ENCODE measurements at places on chromosomes 6 and 20.

GRCh38 chr20:13286052-13286451 lies 65.0 kb downstream of the ISM1 start:
- DNase-seq = no peak

GRCh38 chr6:124793398-124793797 lies 168.8 kb upstream of the RNF217 start:
- DNase-seq = no peak

DNA sequence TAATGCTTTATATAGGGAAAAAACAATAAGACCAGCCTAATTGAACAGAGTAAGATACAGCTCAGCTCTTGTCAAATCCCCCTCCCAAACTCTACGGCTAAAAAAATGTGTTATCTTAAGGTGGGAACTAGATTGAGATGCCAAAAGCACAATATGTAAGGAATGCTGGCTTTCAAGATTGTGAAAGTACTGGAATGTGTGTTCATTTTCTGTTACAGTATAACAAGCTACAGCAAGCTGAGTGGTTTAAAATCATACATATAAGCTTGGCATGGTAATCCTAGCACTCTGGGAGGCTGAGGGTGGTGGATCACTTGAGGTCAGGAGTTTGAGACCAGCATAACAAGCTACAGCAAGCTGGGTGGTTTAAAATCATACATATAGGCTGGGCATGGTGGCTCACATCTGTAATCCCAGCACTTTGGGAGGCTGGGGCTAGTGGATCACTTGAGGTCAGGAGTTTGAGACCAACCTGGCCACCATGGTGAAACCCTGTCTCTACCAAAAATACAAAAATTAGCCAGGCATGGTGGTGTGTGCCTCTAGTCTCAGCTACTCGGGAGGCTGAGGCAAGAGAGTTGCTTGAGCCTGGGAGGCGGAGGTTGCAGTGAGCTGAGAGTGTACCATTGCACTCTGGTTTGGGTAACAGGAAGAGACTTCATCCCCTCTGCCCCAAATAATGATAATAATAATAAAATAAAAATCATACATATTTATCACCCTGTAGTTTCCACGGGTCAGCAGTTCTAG lies 297.7 kb downstream of the DOK5 start:
- DNase-seq = no peak

GRCh38 chr20:56758706-56759105 lies 129.6 kb downstream of the TFAP2C start:
- DNase-seq = no peak

- DNase-seq = no peak
These were observed 9.1 kb upstream of the JAG1 start for GRCh38 chr20:10682939-10683338.

DNA sequence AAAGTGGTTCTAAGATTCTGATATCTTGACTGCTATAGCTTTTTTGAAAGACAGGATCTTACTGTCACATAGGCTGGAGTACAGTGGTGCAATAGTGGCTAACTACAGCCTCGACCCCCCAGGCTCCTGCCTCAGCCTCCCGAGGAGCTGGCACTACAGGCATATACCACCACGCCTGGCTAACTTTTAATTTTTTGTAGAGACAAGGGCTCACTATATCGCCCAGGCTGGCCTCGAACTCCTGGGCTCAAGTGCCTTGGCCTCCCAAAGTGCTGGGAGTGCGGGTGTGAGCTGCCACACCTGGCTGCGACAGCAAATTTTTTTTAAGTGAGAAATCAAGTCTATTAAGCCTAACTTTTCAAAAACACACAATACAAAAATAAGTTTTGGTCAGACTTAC lies 106.6 kb downstream of the NOL4L start:
- no peak for DNase-seq

DNA sequence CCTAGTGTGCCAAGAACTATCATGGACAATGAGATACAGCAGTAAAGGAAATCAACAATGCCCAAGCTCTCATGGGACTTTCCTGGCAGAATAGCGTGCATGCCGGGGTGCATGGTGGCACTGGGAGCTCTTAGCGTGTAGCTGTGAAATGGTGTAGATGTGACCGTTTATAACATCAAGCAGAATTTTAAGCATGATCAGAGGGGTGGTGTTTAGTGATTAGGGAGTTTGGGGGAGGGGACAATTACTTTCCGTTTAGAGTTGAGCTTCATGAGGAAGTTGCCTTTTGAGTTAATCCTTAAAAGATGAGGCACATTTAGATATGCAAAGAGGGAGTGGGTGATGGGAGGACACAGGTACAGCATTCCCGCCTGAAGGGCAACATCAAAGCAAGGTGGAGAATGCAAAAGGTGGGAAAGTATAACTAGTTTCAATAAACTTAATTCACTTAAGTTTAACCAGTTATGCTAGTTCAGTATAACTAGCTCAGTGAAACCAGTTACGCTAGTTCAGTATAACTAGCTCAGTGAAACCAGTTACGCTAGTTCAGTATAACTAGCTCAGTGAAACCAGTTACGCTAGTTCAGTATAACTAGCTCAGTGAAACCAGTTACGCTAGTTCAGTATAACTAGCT lies 661.6 kb downstream of the QKI start:
- no peak for DNase-seq

DNA sequence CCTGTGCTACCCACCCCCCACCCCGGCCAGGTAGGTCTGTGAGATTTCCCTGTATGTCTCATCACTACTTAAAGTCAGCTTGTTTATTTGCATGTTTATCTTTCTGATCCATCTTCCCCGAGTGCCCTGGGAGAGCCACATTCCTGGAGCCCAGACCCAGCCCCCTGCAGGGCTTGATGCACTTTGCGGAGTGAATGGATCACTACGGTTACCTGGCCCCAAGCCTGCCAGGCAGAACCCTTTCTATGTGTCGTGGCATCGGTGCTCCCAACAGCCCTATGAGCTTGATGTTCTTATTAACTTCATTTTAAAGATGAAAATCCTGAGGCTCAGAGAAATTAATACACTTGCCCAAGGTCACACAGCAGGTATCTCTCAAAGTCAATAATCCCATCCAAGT lies 13.6 kb upstream of the SLCO4A1 start:
- DNase-seq = peak; percentile 17

GRCh38 chr20:52683761-52684160 lies 288.4 kb upstream of the TSHZ2 start:
- DNase-seq = no peak

DNA sequence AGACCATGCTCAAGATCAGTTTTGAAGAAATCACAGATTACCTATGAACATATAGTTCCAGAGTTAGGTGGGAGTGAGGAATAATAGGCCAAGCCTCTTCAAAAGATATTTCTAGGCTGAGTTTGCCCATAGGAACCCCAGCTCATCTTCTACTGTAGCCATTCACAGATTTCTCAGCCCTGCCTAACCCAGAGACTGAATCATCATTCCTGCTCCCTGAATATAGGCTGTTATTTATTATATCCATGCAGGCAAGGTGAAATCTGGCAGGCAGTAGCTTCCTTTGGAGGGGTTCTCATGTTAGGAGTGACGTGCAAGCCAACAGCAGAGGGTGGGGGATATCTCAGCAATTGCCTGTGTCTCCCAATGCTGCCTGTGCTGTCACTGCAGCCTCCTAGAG lies 25.6 kb upstream of the ADGRF4 start:
- DNase-seq = no peak

DNA sequence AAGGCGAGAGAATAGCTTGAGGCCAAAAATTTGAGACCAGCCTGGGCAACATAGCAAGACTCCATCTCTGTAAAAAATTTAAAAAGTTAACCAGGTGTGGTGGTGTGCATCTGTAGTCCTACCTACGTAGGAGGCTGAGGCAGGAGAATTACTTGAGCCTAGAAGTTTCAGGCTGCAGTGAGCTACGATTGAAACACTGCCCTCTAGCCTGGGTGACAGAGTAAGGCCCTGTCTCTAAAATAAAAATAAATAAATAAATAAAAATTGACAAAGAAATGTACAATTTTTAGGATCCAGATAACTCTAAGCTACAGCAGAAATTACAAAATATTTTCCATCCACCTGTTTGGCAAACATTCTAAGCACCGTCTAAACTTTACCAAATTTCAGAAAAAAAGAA lies 941.0 kb upstream of the ADGRB3 start:
- DNase-seq = no peak

DNA sequence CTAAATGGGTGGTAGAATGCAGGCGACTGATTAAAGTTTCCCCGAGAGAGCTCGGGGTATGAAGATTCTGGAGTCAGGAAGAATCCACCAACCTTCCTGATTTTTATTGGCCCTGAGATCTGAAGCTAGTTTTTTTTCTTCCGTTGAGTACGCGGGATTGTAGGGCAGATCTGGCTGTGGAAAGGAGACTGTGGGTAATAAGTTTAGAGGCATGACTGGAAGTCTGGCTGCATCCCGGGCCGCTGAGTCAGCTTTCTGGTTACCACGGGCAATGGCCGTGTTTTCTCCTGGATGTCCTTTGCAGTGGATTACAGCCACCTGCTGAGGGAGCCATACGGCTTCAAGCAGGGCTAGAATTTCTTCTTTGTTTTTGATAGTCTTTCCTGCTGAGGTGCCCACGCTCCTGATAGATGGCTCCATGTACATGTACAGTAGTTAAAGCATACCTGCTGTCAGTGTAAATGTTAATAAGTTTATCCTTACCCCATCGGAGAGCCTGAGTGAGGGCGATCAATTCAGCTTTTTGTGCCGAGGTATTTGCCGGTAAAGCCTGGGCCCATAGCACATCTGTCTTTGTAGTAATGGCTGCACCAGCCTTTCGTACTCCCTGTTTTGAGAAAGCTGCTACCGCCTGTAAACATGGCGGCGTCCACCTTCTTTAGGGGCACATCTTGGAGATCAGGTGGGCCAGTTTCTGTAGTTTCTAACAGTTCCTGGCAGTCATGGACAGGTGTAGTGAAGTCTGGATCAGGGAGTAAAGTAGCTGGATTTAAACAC lies 154.0 kb downstream of the TRIM27 start:
- DNase-seq = no peak

DNA sequence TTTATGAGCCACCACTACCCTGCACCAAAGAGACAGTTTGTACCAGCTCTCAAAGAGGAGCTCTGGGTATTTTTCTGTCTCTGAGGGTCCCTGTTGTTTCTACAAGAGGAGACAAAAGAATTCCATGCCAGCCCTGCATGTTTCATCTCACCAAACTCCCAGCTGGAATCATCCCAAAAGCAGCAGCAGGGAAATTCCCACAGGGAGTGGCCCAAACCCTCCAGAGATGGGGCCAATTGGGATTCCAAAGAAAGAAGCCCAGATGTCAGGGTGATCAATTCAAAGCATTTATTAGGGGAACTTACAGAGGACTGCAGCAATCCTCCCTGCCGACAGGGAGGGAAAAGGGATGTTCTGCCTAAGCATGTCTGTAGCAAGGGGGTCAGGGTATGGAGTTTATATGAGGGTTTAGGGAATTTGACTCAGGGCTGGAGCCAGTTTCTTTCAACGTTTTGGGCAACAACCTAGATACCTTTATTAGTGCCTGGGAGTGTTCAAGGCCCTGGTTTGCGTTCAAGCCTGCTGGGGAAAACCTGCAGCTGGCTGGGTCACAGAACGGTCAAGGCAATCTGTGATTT lies 47.2 kb downstream of the MUC22 start:
- DNase-seq = no peak

DNA sequence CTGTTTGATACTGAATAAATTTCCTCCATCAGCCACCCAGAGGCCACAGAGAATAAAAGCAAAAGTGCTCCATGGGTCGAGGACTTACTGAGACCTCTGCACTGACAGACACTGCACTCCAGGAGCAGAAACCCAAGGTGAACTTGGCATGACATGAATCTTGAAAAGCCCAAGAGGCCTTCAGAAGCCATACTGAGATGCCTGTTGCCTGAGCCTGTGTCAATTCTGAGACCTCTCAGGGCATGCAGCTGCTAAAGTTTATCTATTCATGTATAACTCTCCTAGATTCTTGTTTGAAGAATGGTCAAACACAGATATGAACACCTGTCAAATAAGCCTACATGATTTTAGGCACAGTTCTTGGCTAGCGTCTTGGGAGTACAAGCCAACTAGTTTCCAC lies 145.7 kb downstream of the KIF16B start:
- no peak for DNase-seq

DNA sequence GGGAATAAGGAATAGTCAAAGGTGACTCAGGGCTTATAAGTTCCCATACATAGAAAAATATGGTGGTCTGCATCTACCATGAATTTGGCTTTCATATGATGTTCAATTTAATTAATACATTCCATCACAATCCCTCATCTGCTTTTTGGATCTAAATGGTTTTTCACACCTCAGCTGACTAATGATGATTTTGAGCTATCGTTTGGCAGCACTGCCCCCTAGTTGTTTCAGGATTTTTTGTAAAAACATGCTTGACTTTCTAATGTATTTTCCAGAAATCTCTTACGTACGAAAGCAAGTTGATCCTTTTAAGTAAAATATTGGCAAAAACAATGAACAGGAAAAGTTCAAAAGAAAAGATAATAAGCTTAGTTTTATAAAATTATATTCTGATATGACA lies 408.6 kb upstream of the ADGRB3 start:
- no peak for DNase-seq

- DNase-seq = no peak
These were observed 42.2 kb upstream of the TPD52L1 start for GRCh38 chr6:125111219-125111983.

DNA sequence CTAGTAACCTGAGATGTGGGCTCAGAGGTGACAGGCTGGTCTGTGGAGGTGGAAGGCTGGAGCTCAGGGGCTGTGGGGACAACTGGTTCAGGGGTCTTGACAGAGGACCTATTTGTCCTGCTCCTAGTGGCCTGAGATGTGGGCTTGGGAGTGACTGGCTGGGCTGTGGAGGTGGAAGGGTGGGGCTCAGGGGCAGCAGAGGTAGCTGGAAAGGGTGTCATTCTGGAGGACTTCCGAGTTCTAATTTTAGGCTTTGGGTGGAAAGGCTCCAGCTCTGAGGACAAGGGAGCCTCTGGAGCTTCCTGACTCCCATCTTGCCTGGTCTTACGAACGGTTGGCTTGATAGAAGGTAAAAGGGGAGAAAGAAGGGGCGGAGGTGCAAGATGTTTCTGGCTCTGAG lies 11.5 kb downstream of the MDC1 start:
- no peak for DNase-seq

DNA sequence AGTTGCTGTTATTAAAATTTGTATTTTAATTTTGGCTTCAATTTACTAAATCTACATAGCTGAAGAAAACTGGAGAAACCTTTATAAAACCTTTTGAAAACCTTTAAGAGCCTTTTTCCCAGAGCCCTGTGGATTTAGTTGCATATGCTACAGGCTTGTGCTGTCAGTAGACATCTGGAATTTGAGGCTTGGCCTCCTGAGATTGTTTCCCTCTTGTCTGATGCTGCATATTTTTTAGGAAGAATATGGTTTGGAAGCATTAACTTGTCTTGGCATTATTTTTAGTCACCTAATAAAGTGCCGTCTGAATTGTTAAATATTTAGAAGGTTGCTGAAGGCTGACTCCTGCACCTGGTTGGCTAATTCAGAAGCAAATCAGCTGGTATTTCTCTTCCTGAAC lies 369.4 kb downstream of the UTRN start:
- no peak for DNase-seq

DNA sequence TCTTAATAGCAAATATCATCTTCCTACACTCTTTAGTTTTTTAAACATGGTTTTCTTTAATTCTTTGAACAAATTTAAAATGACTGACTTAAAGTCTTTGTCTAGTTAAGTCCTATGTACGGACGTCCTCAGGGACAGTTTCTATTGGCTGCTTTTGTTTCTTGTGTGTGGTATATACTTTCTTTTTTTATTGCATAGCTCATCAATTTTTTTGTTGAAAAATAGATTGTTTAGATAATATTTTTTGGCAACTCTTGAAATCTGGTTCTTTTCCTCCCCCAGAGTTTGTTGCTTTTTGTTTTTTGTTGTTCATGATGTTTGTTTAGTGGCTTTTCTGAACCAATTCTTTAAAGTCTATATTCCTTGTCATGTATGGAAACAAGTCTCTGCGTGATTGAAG lies 479.8 kb downstream of the PREX1 start:
- no peak for DNase-seq

GRCh38 chr20:15063081-15063480 lies 725.7 kb upstream of the FLRT3 start:
- no peak for DNase-seq
